LoVo (cell line): ENCODE measurements at places on chromosomes 1 and 21.

DNA sequence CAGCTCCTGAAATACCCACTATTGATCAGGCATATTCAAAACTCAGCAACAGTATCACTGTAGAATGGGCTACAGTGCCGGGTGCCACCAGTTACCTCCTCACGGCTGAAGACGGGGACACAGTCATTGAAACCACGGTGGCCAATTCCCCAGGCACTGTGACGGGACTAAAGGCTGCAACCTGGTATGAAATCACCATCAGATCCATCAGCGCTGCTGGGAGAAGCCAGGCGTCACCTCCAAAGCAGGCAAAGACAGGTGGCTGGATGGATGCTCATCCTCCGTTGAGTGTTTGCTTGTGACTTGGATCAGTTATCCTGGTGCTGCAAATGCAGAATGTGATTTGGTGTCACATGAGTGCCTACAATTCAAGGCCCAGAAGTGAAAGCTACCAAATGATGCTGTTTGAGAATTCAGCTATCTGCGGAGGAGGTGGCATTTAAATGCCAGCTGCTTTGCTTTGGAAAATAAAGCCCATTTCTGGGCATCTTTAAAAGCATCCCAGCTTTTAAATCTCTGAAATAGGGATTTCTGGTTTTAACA is 5.1 kb downstream of the FNDC7 start:
- DNase-seq = no peak

GRCh38 chr1:94120570-94120901 is 412 bp downstream of the ABCA4 start:
- no peak for DNase-seq

DNA sequence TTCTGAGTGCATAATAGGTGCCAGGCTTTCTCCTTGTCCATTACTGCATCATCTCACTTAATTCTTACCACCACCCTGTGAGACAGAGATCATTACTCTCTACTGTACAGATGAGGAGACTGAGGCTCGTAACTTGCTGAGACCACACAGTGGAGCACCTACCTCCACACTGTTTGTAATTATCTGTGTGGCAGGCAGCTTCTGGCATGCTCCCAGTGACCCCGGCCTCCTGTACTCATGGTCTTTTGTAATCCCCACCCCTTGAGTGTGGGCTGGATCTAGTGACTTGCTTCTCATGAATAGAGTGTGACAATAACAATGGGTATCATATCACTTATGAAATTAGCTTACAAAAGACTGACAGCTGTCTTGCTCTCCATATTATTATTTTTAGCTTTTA is 407.3 kb downstream of the MATN1 start:
- no peak for DNase-seq

GRCh38 chr1:224387302-224387912 is 30.7 kb downstream of the CNIH4 start:
- no peak for DNase-seq

DNA sequence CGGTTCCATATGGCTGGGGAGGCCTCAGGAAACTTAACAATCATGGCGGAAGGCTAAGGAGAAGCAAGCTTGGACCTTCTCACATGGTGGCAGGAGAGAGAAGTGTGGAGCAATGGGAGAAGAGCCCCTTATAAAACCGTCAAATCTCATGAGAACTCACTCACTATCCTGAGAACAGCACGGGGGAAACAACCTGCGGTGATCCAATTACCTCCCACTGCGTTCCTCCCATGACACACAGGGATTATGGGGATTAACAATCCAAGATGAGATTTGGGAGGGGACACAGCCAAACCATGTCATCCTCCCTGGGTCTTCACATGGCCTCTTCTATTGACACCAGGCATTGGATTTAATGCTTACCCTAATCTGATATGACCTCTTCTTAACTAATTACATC is 455.1 kb upstream of the VAMP3 start:
- DNase-seq = no peak

DNA sequence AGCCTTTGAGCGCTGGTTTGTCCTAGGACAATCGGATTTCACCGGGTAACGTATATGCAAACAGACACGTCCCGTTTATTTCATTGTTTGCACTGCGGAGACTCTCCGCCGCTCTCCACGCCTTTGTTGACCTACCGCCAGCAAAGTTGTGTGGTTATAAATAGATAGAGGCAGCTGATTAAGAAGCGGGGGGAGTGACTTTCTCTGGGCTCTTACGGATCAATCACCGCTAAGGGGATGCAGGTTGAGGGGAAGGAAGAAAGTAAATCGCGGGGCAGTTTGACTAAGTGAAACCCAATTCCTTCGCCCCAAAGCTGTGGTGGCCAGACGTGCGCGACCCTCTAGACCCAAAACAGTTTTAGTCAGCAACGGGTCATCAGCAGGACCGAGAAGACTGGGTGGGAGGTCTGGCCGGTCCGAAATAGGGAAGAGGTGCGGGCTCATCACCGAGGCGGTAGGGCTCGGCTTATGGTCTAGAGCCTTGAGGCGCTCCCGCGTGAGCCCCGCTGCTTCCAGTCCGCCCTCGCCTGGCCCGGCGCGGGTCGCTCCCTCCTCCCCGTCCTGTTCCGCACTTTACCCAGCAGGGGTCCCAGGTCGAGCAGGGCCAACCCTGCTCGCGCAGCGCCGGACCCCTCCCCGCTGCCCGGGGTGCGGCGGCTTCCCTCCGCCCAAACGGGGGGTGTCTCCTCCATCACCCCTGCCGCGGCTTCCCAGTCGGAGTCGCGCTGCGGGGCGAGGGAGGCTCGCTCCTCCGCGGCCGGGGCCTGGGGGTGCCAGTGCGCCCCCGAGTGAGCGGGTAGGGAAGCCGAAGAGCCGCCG is 120.8 kb upstream of the RRP15 start:
- DNase-seq = peak; percentile 41

DNA sequence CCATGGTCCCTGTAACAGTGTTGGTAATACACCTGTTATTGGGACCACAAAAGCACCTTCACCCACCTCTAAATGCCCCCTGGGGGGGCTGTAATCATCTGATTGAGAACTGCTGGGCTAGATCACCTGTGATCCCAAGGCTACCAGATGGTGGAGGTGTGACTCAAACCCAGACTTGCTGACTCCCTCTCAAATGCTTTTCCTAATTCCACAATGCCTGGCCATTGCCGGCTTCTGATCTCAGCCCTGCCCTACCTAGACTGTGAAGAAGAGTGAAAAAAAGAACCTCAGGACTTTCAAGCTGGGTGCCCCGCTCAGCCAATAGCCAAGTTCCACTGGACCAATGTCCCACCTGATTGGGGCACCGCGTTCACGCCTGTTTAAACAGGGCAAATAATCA is 9.6 kb downstream of the TMEM9 start:
- no peak for DNase-seq

DNA sequence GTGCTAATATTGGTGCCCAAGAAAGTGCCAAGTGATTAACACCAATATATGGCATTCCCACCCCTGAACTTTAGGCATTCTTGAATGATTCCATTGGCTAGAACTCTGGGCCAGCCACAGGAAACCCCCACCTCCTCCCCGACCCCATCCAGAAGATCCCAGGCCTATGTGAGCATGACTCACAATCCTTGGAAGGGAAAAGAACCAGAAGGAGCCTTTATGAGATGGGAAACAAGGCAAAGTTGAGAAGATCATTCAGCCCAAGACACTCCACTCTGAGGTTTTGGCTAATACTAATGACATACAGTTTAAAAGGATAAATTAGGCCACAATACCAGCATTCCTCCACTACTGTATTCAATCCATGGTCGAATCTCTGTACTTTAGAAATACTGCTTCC is 21.8 kb downstream of the ELK4 start:
- no peak for DNase-seq

DNA sequence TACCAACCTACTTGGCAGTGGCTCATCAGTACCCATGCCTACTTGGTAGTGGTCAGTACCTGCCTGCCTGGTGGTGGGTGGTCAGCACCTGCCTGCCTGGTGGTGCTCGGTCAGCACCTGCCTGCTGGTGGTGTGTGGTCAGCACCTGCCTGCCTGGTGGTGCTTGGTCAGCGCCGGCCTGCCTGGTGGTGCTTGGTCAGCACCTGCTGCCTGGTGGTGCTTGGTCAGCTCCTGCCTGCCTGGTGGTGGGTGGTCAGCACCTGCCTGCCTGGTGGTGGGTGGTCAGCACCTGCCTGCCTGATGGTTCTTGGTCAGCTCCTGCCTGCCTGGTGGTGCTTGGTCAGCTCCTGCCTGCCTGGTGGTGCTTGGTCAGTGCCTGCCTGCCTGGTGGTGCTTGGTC is 329.6 kb downstream of the RRAGC start:
- DNase-seq = no peak

GRCh38 chr1:248704606-248705005 is 2.0 kb upstream of the OR14I1 start:
- DNase-seq = no peak

- DNase-seq = peak; percentile 26
Observed at GRCh38 chr1:201119206-201120197, 7.3 kb upstream of the CACNA1S start.

- DNase-seq = no peak
Observed at GRCh38 chr1:36991551-36991950, 42.8 kb downstream of the GRIK3 start.

GRCh38 chr21:27487676-27488075 is 520.8 kb upstream of the ADAMTS5 start:
- no peak for DNase-seq

DNA sequence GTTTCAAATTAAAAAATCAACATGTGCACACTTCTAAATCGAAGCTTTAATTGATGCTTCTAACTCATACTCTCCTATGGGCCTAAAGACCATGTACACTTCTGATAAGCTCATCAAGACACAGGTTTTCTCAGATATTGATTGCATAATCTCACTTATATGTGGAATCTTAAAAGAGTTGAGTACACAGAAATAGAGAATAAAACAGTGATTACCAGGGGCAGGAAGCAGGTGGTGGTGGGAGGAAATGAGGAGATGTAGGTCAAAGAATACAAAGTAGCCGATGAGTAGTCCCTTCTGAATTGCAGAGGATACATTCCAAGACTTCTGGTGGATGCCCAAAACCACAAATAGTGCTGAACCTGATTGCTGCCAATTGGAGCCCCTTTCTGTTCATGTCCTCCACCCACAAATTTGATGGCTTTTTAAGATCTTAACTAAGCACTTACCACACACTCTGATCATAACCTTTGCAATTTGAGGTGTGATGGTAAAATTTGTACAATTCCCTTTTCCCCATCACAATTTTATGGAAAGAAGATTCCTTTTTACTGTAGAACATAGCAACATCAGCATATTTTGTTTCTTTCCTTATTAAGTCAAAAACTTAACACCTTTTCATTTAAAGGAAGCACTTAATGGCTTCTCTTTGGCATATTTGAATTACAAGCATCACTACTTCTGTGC is 3.3 kb upstream of the CD1B start:
- DNase-seq = no peak

DNA sequence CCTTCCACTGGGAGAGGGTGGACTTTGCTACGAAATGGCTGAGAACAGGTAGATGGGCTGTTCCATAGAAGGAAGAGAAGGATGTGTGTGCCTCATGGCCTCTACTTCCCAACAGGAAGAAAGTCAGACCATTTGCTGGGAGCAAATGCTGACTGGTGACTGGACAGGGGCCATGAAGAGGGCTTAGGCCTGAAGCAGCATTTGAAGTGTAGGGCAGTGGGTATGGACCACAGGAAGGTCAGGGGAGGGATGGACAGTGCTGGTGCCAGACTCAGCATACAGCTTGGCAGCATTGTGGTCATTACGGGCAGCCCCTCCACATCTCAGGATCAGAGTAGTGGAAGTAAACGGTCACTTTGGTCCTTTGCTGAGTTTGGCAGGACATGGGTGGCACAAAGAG is 275.7 kb downstream of the MATN1 start:
- no peak for DNase-seq

DNA sequence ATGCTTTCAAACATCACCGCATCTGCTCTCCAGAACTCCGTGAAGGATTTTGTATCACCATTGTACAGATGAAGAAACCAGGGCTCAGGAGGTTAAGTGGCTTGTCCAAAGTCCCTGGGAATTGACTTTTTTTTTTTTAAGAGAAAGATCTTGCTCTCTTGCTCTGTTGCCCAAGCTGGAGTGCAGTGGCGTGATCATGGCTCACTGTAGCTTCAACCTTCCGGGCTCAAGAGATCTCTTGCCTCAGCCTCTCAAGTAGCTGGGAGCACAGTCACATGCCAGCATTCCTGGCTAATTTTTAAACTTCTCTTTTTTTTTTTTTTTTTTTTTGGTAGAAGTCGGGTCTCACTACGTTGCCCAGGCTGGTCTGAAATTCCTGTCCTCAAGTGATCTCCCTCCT is 6.9 kb upstream of the TAS1R2 start:
- DNase-seq = no peak

DNA sequence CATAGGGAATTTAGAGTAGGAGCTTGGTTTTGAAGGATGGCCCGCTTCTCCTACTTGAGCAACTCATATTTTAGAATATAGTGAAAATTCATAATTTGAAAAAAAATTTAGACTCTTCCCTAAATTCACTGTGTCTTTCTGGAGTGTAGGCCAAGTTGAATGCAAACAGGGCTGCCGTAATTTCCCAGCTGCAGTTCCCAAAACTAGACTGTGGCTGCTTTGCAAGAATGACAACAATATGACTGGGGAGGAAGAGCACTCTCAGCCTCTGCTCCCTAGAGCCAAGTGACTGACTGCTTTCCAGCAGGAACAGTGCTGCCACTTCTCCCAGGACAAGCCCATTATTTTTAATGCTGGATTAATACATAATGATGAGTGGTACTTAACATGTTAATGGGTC is 209.0 kb downstream of the RHOU start:
- no peak for DNase-seq

DNA sequence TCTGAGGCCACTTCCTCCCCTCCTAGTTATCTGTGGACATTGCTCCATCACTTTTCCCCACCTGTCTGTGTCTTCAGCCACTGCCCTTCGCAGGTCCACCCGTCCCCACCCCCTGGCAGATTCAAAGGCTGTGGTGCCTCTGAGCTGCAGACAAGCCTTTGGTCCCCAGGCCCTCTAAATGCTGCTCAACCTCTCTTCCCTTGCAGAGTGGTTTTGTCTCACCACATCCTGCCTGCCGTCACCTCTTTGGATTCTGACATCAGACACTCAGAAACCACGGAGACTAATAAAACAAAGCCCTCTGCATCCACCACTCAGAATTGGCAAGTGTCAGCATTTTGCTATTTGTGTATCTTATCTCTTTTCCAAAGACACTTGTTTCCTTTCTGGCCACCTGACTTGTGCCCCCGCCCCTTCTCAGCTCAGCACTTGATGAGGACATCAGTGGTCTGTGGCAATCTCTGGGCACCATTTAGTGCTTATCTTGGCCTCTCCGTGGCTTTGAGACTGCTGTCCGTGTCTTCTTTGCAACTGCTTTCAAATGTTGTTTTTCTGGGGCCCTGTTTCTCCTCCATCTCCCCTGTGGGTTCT is 7.7 kb downstream of the CNIH3 start:
- DNase-seq = peak; percentile 40

DNA sequence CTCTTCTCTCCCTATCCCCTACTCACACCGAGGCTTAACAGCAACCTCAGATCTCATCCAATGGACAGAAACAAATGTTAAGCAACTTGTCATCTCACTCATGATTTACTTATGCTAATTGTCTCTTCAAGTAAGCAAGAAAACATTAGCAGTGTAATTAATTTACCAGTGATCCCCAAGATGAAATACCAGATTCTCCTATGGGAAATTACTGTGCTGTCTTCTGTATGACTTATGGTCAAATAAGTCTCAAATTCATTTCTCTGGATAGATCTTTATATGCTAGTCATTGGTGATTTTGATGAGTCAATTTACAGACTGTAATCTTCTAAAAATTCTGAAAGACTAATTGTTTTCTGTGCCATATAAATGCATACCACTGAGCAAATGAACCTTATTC is 32.9 kb upstream of the L1TD1 start:
- DNase-seq = no peak

GRCh38 chr1:28417926-28418637 is 48.5 kb downstream of the PHACTR4 start:
- no peak for DNase-seq

GRCh38 chr1:239448911-239449310 is 62.5 kb downstream of the CHRM3 start:
- no peak for DNase-seq
